HS-5 (cell line): ENCODE measurements at places on chromosomes 1 and 21.

GRCh38 chr1:151128800-151129199 is 17.6 kb downstream of the SEMA6C start:
- DNase-seq: no peak

DNA sequence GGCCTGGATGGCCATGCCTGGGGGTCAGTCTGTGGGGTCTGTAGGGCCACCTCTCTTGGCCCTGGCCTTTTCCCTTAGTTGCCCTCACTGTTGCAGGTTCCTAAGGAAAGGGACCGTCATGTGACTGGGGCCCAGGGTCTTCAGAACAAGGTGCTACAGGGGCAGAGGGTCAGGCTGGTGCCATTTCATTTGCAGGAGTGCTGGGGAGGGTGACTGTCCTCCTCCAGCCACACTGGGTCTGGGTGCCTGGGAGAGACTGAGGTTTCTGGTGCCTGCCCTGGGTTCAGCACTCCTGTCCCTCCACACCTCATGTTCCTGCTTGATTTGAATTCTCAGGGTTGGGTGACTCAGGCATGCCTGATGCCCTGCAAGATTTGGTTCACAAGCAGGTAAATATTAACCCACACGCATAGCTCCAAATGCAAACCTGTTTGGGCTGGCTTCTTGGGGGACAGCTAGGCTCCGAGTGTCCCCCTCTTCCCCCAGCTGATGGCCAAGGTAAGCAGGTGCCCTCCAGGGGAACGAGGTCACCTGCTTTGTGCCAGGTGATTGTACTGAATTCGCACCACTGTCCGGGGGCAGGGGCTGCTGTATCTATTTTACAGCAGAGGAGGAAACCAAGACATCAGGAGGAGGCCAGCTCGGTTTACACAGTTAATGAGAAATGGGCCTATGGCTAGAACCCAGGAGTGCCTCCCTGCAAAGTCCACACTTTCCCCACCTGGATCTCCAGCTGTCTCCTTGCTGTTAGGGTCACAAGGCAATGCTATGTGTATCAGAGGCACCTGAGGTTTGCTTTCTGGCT is 20.3 kb downstream of the ARHGEF10L start:
- no peak for DNase-seq

DNA sequence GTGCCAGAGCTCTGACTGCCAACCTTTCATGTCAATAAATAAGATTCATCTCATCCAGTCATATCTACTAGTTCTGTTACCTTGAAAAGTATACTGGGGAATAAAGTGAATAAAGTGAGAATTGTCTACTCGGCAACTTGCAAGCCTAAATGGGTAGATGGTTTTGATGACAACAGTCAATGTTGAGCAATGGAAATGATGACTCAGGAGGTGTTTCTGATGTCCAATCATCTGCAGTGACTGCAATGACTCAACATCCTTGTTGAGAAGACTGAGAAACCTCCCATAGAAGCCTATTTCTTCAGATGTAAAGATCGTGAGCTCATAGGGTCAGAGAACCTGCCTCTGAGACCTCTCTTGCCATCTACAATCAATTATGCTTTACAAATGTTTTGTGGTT is 276.4 kb downstream of the SPATA17 start:
- DNase-seq: peak; percentile 77

GRCh38 chr1:13514821-13515220 is 1.0 kb upstream of the LRRC38 start:
- no peak for DNase-seq

- no peak for DNase-seq
These were observed 60.2 kb downstream of the FASLG start for GRCh38 chr1:172719066-172719627.

- no peak for DNase-seq
These were observed 112.6 kb downstream of the ADAMTS1 start for GRCh38 chr21:26732432-26733221.

DNA sequence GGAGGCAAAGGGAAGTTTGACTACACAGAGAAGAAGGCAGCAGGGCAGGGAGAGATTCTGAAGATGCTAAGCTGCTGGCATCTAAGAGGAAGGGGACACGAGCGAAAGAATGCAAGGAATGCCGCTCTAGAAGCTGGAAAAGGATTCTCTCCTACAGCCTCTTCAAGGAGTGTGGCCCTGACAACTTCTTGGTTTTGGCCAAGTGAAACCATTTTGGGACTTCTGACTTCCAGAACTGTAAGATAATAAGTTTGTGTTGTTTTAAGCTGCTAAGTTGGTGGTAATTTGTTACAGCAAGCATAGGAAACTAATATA is 28.5 kb downstream of the MGST3 start:
- no peak for DNase-seq

DNA sequence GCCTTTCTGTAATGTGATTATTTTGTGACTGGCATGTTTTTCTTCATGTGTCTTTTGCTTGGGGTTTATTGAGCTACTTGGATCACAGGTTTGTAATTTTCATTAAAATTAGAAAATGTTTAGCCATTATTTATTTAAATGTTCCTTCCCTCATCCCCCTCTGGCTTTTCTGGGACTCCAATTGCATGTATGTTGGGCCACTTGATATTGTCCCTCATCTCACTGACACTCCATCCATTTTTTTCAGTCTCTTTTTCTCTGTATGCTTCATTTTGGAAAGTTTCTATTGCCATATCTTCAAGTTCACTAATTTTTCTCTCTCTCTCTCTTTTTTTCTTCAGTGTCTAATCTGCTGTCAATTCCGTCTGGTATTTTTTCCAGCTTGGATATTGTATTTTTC is 390.1 kb downstream of the PRDM2 start:
- DNase-seq: no peak

DNA sequence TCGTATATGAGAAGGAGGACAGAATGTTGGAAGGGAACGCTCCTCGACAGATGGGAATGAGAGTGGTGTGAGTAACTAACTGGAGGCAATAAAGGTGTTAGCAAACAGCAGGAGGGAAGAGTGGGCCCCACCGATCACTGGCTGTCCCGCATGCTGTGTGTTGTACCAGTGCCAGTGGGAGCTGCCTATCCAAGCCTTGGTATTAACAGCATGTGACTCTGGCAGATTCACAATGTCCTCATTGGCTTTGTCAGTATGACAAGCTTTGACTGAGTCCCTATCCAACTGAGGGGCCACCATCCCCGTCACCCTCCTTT is 188.3 kb downstream of the NRIP1 start:
- no peak for DNase-seq

DNA sequence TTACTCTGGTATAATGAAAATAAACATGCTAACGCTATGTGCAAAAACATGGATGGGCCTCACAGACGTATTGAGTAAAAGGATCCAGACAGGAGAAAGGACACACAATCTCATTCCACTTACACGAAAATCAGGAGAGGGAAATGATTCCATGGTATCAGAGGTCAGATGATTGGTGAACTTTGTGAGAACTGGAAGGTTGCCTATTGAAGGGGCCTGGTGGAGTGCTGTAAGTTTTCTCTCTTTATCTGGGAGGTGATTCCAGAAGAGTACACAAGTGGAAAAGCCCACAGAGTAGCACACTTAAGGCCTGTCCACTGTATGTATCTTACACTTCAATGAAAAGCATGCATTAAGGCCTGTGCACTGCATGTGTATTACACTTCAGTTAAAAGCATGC is 9.6 kb downstream of the GSTM2 start:
- no peak for DNase-seq

DNA sequence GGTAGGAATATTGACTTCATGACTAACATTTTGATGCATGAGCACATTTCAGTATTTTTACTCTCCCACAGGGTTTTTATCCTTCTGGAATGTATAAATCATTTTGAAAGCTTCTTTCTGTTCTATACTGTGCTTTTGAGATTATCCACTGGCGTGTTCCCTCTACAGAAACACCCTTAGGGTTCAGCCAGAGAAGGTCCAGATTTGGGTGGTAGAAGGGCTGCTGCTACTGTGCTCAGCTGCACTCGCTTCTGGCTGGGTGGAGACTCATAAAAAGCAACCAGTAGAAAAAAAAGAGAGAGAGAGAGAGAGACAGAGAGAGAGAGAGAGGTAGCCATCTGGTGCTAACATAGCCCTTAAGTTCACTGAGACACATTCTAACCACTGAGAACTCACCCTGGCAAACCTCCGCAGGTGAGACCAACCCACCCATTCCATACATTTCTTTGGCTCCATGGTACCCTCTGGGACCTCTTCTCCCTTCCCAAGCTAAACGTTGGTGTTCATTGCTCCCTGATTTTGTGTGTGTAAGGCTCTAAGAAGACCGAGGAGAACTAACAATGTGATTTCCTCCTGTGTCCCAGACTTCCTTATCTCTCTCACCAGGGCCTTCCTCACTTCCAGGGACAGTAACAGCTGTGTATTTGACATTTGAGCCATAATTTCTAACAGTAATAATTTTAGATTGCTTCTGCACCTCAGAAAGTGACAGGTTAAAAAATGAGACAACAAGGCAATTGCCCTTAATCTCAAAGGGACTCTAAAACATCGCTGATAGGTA is 7.2 kb downstream of the APCS start:
- DNase-seq: no peak

DNA sequence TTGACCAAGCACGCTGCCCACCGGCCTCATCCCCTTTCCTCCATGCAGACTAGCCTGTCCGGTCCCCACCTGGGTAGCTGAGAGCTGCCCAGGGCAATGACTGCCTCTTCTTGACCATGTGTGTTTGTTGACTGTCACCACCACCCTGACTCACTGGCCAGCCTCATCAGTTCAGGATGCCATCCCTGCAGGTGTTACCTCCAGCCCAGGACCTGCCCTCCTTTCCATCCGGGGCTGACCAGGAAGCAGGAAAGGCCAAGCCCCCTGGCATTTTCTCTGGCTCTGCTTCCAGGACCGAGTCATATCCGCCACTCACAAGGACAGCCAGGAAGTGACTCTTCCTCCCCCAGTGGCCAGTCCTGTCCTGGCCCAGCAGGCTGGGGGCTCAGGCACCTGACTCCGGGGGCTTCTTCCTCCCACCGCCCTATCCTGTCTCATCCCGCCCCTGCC is 17.1 kb downstream of the EPHA2 start:
- no peak for DNase-seq

GRCh38 chr1:202078241-202078640 is 44.5 kb upstream of the GPR37L1 start:
- DNase-seq: no peak

GRCh38 chr1:26856604-26857469 is 6.1 kb upstream of the SFN start:
- DNase-seq: no peak

DNA sequence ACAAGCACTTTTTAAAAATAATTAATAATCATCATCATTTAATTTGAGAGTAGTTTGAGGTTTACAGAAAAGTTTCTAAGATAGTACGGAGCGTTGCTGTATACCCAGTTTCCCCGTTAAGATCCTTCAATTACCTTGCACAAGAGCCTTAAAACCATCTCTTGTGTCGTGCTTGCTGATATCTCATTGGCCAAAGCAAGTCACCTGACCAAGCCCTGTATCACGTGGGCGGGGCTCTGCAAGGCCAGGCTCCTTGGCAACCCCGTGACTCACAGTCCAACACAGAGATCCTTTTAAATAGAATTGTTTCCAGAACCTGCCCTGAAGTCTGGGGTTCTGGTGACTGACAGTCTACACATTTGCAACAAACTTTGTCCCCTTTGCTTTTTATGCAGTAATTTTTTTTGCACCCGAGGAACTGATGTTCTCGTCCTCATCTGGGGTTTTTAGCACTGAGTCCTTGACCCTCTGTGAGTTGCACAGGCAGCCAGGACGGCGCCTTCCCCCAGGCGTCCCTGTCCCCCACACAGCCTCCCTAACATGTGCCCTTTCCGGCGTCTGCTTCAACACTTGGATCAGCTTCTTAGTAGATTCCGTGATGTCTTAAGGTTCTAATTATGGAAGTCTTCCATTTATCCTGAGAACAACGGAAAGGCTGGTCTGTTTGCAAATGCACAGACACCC is 183.3 kb upstream of the TMEM51 start:
- DNase-seq: no peak

- no peak for DNase-seq
These were observed 934.2 kb downstream of the TTLL7 start for GRCh38 chr1:83064589-83065242.

DNA sequence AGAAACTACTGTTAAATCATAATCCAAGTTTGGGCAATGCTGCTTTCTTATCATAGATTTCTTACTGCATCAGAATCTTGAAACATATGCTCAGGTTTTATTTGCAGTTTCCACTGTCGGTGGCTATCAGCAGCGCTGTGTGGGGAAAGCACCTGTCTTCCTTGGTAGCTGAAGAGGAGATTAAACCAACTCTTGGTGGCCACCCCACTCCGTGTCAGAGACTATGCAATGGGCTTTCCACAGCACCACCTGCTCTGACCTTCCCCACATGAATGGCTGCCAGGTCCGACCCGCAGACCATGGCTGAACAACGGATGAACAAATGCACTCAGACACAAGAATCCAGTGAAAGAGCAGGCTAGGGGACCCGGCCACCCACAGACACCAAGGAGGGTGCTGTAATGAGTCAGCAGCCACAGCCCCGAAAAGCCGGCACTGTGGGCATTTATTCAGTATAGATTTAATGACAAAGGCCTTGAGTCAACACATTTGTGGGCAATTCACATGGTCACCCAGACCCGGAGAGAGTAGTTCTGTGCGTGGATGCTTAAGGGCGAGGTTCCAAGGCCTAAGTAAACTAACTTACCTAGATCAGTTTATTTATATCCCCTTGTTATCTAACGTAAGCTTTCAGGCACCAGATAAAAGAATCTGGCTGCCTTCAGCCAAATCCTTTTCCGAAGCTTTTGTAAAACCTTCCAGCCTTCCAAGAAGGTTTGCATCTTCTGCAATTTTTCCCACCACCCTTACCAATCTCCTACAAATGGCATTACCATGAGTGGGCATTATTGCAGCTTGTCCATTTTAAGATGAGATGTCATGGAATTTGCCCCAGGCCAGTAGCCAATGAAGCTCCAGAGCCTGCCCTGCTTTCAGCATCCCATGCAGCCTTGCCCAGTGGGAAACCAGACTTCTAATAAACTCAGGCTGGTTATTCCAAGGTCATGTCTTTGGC is 82.7 kb downstream of the HLCS start:
- no peak for DNase-seq

DNA sequence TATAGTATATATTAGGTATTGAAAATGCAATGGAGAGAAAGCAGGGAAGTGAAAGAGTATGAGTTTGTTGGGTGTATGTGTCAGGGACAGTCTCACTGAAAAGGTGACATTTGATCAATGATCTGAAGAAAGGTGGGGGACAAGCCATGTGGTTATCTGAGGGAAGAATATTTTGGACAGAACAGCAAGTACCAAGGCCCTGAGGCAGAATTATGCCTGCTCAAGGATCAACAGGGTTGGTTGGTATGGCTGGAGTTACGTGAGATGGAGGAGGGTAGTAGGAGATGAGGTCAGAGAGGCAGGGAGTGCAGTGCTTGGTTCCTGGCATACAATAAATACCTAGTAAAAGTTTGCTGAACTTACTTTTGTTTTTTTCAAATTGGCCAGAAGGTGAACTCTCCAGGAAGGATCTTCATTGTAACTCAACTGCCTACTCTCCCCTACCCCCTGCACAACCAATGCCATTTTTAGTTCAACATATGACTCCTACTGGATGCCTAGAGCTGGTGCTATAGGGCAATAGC is 1.8 kb downstream of the LAMTOR2 start:
- DNase-seq: no peak

- no peak for DNase-seq
These were observed 37.1 kb upstream of the EXO1 start for GRCh38 chr1:241810769-241811405.

GRCh38 chr1:11784993-11785769 is 20.6 kb downstream of the MTHFR start:
- no peak for DNase-seq
